ENCODE measurements at places on chromosomes 3 and 15.

DNA sequence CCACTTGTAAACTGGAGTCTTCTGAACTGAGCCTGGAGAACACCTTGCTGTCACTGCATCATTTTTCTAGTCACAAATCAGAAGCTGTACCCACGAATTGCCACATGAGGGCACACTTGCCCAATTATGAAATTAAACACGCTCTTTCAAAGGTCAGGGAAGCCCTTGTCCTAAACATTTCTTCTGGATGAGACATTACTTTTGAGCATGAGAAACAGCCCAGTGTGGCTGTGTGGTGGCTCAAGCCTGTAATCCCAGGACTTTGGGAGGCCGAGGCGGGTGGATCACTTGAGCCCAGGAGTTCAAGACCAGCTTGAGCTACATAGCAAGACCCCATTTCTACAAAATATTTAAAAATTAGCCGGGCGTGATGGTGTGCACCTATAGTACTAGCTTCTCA is 27.5 kb upstream of the CFAP161 start:
- DNase-seq: peak; percentile 81

GRCh38 chr3:48367201-48367600 is 4.8 kb upstream of the FBXW12 start:
- DNase-seq: peak; percentile 14

DNA sequence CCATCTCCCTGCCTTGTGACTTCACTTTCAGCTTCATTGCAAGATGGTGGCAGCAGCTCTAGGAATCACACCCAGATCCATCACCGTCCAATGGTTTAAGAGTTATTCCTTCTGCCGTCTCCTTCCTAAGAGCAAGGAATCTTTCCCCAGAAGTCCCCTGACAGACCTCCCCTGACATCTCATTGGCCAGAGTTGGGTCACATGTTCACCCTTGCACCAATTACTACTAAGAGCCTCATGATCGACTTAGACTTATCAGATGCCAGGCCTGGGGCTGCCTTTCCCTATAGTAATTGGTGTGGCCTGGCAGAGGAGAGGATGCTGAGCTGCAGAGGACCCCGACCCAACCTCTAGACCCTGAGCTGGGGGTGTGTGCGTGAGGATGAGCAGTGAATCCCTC is 31.8 kb upstream of the RASGRF1 start:
- DNase-seq: no peak

DNA sequence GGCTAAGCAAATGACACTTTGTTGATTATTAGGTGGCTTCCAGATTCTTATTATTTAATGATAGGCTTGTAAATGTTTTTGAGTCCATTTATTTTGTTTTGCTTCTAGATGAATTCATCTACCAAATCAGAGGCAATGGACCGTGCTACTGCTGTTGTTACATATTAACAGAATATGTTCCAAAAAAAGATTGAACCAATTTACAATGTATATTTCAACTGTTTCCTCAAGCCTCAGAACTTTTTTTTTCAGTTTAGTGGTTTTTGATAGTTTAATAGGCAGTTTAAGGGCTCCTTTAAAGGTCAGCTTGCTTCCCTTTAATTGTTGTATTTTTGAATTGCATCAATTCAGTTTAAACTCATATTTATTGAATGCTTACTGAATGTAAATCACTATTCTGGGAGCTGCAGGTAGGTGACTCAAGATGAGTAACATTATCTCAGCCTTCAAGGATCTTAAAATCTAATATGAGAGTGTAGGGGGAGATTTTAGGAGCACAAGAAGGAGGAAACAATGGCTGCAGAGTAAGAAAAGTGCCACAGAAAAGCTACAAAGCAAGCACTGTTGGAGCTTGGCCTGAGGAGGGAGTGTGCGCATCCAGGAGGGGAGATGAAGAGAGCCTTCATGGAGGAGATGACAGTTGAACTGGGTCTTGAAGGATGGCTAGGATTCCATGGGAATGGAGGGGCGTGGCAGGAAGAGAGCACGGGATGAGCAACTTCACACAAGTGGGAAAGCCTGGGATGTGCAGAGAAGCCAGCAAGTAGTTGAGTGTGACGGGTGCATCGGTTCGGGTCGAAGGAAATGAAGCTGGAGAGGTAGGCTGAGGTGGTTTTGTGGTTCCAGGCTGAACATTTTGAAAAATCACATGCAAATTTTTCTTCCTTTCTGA is 14.7 kb downstream of the MAP2K1 start:
- DNase-seq: no peak

GRCh38 chr3:72816862-72817355 is 31.3 kb downstream of the SHQ1 start:
- no peak for DNase-seq

- DNase-seq: no peak
Observed at GRCh38 chr15:56838085-56838484, 80.4 kb upstream of the TCF12 start.

GRCh38 chr15:36363335-36363734 is 216.1 kb upstream of the CDIN1 start:
- no peak for DNase-seq

GRCh38 chr3:53074761-53075742 is 29.2 kb upstream of the SFMBT1 start:
- no peak for DNase-seq

- no peak for DNase-seq
Observed at GRCh38 chr3:178203650-178204049, 332.6 kb upstream of the KCNMB2 start.

- no peak for DNase-seq
Observed at GRCh38 chr3:189687475-189687874, 56.3 kb downstream of the TP63 start.

GRCh38 chr3:32046102-32046501 is 60.3 kb upstream of the GPD1L start:
- DNase-seq: no peak

DNA sequence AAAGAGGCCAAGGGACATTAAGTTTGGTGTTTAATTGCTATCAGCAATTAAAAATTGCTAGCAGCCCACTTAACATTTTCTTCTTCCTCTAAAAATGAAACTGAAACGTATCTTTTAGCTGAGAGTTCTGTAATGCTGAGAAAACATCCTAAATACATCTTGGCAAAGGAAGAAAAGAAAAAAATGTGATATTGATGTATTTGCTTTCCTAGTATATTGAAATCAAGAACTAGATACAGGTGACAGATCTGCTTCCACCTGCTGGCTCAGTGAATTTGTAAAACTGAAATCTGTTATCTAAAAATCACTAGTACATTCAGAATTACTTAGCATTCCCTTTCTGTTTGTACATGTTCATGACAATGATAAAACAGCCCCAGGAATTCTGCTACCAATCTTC is 283.2 kb downstream of the ZBTB20 start:
- no peak for DNase-seq

All from SW480 (cell line).